ENCODE measurements at places on chromosomes 1 and 21.

DNA sequence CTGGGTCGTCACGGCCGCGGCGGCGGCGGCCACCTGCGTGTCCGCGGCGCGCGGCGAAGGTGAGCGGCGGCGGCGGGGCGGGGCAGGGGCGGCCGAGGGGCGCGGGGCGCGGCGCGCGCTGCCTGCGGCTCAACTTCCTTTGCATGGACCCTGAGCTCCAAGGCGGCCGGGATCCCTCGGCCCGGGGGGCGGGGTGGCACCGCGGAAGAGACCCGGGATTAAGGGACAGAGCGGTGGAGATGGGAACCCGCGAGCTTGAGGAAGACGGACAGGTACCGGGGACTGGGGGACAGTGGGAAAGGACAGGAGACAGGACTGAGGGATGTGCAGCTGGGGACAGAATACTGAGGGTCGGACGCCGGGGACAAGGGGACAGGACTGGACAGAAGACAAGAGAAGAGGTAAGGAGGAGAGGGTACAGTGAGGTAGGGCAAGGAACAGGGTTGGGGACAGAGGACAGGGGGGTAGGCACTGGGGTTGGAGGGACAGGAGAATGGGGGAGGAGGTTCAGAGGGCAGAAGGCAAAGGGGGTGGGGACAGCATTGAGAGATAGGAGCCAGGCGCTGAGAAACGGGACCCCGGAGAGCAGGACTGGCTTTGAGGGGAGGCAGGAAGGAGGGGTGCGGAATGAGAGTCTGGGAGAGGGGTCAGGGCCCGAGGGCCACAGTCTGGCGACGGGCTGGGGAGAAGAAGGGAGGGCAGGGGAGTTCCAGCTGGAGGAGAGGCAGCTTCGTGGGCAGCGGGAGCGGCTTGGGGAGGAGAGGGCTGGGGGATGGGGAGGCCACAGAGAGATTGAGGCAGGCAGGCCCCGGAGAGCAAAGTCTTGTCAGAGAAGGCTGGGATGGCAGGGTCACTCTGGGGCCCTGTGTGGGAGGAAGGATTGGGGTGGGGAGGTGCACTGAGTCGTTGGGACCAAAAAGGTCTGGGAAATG, 648 bp downstream of the EPHA8 start:
- DNase-seq, result no peak

- no peak for DNase-seq
Observed at GRCh38 chr1:226074046-226074445, 11.5 kb downstream of the H3-3A start.

GRCh38 chr1:18893120-18893519, 9.2 kb downstream of the ALDH4A1 start:
- no peak for DNase-seq

DNA sequence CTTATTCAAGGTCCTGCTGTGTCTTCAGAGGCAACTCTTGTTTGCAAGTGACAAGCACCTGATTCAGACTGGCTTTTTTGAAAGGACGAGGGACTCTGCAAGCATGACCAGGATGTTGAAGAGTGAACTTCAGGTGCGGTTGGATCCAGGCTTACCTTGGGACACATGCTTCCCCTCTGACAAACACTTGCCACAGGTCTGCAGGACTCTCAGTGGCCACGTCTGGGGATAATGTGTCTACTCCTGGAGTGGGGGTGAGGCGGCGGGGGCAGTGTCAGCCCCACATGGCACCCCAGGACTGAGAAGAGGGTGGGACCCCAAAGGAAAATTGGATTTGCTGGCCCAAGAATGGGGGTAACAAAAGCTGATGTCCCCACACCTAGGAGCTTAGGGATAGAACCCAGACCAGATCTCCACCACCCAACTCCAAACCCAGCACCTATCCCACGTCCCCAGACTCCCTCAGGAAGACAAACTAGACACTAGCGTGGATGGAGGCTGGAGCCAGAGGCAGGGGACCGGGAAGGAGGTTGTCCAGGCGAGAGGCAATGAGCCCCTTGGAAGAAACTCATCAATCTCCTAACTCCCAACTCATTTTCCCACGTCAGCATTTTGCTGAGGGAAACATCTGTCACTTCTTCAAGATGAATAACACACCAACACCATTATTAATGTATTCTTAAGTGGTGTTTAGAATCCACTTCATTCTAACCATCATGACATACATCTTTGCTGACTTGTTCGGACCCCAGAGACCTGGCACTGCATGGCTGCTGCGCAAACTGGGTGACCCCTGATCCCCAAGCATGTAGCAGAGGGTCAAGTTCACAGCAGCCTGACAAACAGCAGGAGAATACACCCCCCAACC, 32.0 kb upstream of the LAPTM5 start:
- DNase-seq, result no peak

DNA sequence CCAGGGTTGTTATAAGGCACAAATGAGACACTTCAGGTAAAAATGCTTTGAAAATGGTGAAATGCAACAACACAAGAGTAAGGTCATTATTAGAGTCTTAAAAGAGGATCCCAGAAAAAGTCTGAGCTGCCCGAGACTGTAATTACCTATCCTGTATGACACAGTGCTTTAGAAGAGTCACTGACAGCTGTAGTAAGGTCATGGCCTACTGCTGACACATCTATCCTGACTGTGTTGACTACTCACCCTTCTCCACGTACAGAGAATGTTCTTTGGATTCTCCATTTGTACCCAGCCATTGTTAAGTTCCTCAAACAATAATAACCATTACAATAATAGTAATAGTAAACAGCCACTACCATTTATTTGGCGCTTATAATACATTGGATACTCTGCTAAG, 104.4 kb downstream of the CACHD1 start:
- DNase-seq, result peak; percentile 17
